A172 (cell line): ENCODE measurements at places on chromosomes 4 and X. TPM values are rescaled to one million over a fixed set of nuclear protein-coding genes. Genes with fewer than 3 reads are reported as not detected.

The IL1RAPL2 gene
- not detected in 2 replicates for total RNA-seq

The PDE6B gene
- not detected in 2 replicates for total RNA-seq

The CYBB gene
- 0.19 TPM in 1 of 2 replicates, not detected in the other for total RNA-seq

The SMIM31 gene
- total RNA-seq = not detected in 2 replicates

The RTL3 gene
- not detected in 2 replicates for total RNA-seq

The TCEANC gene
- 3.0 and 5.6 TPM in 2 replicates for total RNA-seq

The AWAT2 gene
- not detected in 2 replicates for total RNA-seq

The VSIG4 gene
- not detected in 2 replicates for total RNA-seq

The PPP4R3C gene
- total RNA-seq = not detected in 2 replicates

GRCh38 chr4:27084685-27085361, 224.2 kb downstream of the STIM2 start:
- DNase-seq = no peak

DNA sequence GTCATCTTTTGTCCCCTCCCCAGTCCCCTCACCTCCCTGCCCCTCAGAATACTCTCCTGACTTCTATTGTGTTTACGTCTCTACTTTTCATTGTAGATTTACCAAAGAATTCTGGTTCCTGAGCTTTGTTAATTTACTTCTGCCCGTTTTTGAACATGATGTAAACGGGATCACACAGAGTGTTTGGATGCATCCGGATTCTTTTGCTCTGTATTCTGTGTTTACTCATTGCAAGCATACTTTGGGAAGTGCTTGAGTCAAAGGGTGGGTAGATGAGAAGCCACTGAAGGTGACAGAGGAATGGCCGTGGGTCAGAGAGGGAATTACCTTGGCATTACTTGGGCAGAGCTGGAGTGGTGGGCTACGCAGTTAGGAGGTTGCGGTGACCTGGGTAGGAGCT, 18.0 kb downstream of the CLCN4 start:
- no peak for DNase-seq

GRCh38 chr4:163256680-163257343, 75.6 kb downstream of the NPY1R start:
- DNase-seq = no peak

DNA sequence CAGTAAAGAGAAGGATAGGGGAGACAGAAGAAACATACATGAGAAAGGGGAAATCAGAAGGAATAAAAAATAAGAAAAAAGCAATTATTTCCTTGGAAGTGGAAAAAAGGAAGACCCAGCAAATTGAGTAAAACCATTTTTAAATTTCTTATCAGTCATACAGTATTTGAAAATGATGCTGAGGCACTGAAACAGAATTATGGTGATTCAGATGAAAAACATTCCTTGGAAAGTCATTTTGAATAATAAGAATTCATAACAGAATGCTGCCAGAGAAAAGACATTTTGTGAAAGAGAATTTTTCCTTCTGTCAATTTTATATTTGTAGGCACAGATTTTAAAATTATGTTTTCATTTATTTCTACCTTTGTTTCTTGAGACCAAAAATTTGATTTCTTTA, 895.5 kb upstream of the EPHA5 start:
- no peak for DNase-seq

- DNase-seq = no peak
Measured at GRCh38 chr4:1864076-1865008, 6.9 kb upstream of the NSD2 start.

GRCh38 chr4:3725936-3726870, 40.0 kb upstream of the ADRA2C start:
- no peak for DNase-seq

- no peak for DNase-seq
Measured at GRCh38 chrX:153029162-153029561, 27.1 kb upstream of the PNMA3 start.

DNA sequence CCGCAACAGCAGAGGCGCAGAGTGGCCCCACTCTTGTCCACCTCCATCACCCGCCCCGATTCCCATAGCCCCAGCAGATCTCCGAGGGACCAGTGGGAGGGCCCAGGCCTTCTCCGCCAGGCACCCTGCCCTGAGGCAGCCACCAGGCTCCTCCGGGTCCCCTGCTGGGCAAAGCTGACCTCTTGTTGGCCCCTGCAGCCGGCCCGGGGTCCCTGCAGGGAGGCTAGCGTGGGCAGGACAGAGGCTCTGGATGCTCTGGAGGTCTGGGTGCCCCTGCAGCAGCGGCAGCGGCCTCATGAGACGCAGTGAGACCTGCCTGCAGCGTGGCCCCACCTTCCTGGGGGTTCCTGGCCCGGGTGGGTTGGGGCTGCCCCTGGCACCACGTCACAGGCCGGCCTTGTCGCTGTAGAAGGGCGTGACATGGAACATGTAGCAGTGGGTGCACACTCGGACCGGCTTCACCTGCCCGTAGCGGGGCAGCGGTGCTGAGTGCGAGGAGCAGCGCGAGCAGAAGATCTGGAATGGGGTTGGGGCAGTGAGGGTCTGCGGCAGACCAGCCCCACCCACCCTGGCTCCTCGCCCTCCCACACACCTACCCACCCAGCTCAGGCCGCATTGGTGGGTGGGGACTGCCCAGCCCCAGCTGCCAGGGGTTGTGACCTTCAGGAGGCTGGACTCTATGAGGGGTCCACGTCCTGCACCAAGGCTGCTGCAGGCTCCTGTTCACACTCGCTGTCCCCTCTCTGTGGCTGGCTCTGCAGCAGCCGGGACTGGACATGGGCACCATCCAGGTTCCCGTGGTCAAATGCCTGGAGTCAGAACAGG, 8.6 kb upstream of the MXD4 start:
- DNase-seq = no peak

DNA sequence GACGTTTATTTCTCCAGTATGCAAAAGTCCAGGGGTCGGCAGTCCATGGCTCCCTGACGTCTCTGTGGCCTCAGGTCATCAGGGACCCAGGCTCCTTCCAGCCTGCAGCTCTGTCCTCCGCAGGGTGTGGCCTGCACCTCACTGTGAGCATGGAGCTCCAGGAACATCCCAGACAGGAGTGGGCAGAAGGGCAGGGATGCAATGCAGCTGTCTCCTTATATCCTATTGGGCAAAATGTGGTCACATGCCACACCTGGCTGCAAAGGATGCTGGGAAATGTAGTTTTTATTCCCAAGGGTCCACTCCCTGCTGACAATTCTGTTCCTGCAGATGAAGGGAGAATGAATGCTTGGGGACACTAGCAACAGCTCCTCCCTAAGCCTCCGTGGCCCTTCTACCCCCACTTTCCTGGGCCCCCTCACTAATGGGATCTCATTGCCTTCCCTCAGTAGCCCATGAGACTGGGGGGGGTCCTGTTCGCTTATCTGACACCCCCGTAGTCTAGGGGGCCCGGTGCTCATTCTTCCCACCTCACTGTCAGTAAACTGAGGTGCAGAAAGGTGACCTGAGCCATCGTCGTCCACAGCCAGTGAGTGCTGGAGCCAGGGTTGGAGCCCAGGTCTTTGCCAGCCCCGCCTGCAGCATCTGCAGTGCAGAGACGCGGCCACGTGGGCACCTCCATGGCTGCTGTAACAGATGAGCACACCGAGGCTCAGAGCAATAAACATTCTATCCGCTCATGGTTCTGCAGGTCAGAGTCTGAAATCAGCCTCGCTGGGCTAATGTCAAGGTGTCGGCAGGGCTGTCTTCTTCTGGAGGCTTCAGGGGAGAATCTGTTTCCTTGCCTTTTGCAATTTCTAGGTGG, 5.9 kb upstream of the GRPEL1 start:
- DNase-seq = peak; percentile 72

GRCh38 chrX:51456814-51457213, 39.6 kb downstream of the NUDT11 start:
- no peak for DNase-seq

GRCh38 chr4:80266253-80266901, at the start of gene FGF5:
TSS of gene FGF5 (plus strand) at chr4:80266664. CDS start at chr4:80266825, 161 bp downstream.
- DNase-seq = peak; percentile 59

DNA sequence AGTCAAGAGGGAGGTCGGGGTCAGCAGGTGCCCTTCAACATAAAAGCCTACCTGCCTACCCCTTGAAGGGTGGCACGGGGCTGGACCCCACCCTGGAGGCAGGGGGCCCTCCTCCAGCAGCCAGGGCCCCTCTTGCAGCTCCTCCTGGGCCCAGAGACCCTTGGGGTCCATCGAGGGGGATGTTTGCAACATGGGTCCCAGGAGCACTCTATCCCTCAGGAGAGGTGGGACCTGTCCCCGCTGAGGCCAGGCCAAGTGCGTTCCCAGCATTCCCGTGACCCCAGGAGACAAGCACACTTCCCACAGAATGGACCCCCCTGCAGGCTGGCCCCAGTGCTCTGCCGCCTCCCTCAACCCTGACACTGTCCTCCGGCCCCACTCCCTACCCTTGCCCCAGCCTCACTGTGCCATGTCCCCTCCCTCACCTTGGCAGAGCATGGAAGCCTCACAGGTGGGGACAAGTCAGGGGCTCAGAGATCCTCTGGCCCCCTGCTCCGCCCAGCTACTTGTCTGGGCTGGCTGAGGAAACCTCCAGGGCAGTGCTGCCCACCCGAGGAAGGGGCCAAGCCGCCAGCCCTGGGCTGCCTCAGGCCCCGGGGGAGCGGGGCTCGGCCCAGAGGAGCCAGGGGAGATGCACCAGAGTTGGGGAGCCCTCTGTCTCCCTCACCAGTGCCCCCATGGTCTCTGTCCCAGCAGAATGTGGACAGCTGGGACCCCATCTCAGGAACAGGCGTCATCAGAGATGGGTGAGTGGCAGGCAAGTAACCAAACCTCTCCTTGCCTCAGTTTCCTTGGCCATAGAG, 2.2 kb downstream of the MXD4 start:
- no peak for DNase-seq

GRCh38 chr4:10746371-10747171, 62.0 kb upstream of the CLNK start:
- no peak for DNase-seq

GRCh38 chrX:133794126-133794525, 191.3 kb downstream of the GPC3 start:
- no peak for DNase-seq

DNA sequence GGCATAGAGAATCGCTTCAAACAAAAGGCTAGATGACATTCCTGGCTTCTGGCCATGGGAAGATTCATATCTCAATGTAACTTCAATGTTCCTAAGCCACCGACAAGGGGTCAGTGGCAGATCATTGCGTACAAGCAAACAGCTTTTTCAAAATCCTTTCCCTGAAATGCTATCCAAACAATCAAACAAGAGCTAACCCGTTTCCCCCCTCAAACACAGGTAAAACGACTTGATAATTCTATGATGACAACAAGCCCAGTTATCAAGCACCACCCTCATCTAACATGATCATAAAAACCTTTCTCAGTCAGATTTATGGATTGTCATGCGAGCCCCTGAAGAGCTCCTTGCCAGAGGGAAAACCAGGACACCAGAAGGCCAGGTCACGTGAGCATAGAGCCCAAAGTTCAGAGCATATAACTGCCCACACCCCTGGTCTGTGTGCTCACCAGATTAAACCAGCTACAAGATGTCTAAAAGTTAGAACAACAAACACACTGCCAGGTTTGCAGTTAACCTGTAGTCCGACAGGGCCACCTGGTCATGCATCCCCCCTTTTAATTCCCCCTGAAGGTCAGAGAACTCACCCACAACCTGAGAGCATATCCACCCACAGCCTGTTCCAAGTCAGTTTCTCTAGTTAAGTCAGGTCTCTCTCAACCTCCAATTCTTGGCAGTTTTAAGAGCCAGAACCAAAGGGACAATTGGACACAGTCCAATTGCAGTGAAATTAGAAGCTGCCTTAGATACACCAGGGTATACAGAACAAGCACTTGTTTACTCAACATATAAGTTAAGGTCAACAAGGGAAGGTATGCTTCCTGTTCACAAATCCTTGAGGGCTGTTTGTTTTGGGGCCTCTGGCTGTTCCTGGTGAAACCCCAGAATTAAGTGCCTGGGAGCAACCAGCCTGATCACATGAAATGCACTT, 248.1 kb upstream of the PPARGC1A start:
- DNase-seq = no peak

- DNase-seq = no peak
Measured at GRCh38 chr4:81468678-81469077, 3.0 kb downstream of the RASGEF1B start.

GRCh38 chrX:118780509-118780908, 43.1 kb upstream of the ZCCHC12 start:
- no peak for DNase-seq

- DNase-seq = peak; percentile 63
Measured at GRCh38 chr4:185710487-185710995, 101.5 kb downstream of the SORBS2 start.

DNA sequence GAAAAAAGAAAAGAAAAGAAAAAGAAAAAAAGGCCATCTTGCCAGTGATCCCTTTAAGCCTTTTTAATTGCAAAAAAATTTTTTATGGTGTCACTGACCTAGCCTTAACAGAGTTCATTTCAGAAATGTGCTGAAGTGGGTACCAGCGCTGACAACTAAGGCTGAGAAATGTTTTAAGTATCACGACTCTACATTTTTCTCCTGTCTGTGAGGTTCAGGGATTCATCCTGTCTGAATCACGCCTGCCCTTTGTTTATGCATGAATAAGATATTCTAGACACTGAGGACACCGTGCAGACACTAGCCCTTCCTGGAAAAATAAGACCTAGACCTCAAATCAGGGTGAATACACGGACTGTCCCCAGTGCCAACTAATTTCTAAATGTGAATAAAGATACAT, 154.4 kb upstream of the NOCT start:
- no peak for DNase-seq
